SIG-M5 (cell line): ENCODE measurements at places on chromosomes 11 and 22.

GRCh38 chr11:129704831-129705230 is 110.8 kb upstream of the TMEM45B start:
- no peak for DNase-seq

DNA sequence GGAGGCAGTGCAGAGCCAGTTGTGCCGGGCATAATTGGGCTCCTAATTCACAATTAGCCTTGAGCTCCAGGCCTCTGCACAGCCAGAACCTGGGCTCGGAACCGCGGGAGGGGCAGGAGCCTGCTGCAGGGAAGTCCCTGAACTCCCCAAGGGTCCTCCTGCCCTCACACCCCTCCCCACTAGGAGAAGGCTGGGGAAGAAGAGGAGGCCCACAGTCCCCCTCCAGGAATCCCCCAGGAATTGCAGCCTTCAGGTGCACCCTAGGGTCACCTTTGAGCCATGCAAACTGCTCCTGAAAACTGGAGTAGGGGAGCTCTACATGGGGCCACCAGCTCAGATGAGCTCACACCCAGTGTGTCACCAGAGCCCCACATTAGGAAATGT is 93.8 kb upstream of the LMO1 start:
- no peak for DNase-seq

- no peak for DNase-seq
Observed at GRCh38 chr11:103332409-103332808, 223.2 kb downstream of the DYNC2H1 start.

- DNase-seq, result no peak
Observed at GRCh38 chr11:10807493-10808234, 1.1 kb downstream of the EIF4G2 start.

DNA sequence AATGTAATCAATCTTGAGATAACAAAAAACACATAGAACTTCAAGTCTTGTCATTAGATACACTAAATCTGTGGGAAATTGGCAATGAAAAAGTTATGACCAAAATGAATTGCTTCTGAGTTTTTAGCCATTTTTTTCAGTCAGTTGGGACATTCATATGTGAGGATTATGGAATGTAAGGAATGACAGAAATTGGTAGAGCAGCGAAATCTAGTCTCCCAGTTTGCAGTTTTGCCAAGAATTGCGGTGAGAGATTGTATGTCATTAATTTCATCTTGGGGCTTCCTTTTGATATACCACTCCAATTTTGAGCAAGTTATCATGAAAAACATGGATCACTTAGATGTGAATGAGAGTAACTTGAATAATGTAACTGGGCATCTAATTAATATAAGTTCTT is 49.9 kb downstream of the SIK2 start:
- DNase-seq, result no peak

DNA sequence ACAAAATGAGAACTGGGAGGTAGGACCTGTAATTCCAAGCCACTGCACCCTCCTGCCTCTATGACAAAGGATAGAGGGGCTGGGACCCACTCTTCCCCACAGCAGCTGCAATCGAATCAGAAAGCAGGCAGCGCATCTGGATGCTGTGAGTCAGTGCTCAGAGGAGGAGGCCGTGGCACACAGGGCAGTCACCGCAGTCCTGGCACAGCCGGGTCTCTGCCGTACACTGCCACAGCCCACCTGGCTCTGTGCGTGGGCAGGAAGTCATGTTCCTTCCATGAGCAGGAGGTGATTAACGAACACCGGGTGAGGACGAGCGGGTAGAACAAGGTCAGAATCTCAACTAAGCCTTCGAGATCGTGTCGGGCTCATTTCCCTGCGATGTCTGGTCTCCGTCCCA is 30.2 kb upstream of the PPFIA1 start:
- DNase-seq, result no peak
